Islet precursor cell (in vitro differentiated cells): ENCODE measurements at places on chromosomes 7 and 10.

DNA sequence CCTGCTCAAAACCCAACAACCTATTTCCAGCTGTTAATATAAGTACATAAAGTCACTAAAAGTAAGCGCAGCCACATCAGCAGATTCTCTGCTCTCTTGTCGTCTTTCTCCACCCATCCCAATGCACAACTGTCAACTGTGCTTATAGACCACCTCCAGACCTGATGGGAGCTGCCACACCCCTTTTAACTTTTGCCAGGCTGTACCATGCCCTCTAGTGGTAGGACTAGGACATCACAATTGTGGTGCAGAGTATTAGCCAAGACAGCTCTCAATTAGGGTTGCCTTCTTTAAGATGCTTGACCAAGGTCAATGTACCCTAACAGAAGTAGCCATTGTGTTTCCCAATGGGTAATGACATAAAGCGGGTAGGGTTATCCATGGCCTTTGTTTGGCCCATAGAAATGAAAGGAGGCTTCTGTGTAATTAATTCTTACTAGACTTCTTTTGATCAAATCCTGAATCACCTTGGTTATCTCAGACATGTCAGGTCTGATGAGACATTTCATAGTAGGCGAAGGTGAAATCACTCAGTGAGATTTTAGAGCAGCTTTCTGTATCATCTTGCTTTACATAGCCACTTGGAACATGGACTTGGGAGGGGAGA is 68.1 kb downstream of the SCRN1 start:
- DNase-seq, result peak; percentile 83

GRCh38 chr7:698515-699475 is 27.7 kb upstream of the DNAAF5 start:
- no peak for DNase-seq

GRCh38 chr10:4177791-4178190 is 392.8 kb upstream of the KLF6 start:
- no peak for DNase-seq

- peak; percentile 51 for DNase-seq
Observed at GRCh38 chr10:132848291-132848701, 62.3 kb upstream of the NKX6-2 start.

DNA sequence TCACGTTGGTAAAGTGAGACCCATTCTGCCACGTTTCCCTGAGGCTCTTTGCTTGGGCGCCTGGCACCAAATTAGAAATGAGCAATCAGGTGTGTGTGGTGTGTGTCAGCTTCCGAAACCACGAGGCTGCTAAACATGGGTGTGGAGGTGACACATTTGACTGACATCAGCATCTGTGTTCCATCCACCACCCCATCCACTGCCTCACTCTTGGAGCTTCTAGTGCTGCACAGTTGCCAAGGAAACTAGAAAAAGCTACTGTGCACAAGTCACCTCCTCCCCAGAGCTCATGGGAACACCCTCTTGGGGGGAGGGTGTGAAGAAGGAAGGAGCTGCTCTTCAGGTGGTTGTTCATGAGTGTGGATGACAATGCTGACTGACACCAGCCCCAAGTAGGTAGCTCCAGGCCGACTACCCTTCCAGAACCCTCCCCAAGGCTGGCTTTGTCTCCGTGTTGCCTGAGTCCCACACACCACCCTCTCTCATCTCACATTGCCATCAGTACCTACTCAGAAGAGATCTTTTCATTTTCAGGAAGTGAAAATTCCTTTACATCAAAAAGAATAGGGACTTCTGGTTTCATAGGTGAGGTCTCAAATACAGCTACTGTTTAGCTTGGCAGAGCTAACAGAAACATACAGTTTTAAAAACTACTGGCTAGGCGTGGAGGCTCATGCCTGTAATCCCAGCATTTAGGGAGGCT is 152.2 kb downstream of the TMEM178B start:
- DNase-seq, result peak; percentile 4

- no peak for DNase-seq
Observed at GRCh38 chr7:132653366-132653930, 77.2 kb upstream of the PLXNA4 start.

- DNase-seq, result no peak
Observed at GRCh38 chr7:135716677-135717238, 11.2 kb downstream of the SLC13A4 start.

- peak; percentile 29 for DNase-seq
Observed at GRCh38 chr7:691361-692045, 35.0 kb upstream of the DNAAF5 start.

DNA sequence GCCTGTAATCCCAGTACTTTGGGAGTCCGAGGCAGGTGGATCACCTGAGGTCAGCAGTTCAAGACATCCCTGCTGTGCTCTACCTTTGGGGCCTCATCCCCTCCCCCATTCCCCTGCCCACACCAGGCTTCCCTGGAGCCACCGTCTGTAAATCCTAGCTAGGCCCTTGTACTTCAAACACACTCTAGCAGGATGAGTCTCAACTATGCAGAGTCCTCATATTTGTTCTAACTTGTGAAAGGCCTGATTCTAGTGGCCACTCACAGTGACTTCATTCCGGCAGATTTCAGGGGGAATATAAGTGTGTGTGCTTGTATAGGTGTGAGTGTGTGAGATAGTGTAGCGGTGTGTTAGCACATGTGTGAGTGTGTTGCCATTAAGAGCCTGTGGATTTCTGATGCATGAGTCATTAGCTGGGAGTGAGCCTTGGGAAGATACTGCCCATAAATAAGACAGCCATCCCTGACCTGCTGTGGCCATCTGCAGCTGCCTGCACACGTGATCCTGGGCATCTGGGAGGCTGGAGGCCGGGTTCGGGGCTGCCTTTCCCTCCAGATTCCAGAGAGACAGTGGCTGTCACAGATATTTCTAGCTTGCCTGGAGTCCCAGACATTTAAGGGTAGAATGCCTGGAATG is 1.7 kb upstream of the NEURL1 start:
- DNase-seq, result peak; percentile 97

DNA sequence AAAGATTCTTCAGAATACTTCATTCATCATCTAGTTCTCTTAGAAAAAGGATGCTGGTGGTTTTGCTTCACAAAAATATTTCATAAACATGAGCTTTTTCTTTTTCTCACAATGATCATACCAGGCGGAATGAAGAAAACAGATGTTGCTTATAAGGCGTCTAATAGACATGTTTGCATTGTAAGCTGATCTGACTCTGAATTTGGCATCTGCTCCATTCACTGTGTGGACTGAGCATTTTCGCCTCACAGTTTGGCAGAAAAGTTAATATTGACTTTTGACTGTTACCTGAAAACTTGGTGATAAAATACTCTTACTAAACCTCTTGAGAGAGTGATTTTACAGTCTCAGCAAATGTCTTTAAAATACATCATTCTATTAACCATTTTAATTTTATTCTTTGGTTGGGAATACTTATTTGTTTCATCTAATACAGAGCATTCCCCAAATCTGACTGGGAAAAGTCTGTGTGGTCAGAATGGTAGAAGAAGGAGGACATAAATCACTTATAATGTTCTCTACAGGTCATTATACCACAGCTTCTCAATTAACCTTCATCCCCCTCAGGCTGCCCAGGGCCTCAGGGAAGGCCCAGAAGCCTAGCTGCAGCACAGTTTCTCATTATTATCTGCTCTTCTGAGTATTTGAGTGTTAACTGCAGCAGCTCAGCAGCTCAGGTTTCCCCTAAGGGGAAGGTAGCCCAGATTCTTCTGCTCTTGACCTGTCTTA is 121.6 kb upstream of the KAT6B start:
- DNase-seq, result no peak

- DNase-seq, result no peak
Observed at GRCh38 chr10:100348389-100348927, 1.4 kb downstream of the SCD start.

DNA sequence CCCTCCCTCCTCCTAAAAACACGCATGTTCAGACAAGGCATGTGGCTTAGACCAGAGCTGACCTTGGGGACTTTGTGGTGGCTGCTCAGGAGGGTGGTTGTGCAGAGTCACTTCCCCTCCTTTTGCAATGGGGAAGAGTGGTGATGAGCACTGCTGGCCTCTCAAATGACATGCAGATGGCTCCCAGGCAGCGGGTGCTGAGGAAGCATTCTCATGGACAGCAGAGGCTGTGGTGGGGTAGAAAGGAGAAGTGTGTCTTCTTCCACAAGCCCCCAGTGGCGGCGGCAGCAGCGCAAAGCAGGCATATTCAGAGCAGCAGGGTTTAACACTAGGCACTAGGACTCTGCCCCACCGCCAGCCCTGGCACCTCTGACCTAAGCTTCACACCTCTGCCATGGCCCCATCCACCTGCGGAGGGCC is 105.9 kb upstream of the ANLN start:
- DNase-seq, result no peak

- DNase-seq, result no peak
Observed at GRCh38 chr7:81367326-81367931, 402.4 kb downstream of the HGF start.

GRCh38 chr7:110591341-110591740 is 499.6 kb upstream of the LRRN3 start:
- no peak for DNase-seq

- DNase-seq, result no peak
Observed at GRCh38 chr10:31001740-31002139, 29.9 kb downstream of the ZNF438 start.

- no peak for DNase-seq
Observed at GRCh38 chr7:11754123-11754522, 77.9 kb downstream of the THSD7A start.

DNA sequence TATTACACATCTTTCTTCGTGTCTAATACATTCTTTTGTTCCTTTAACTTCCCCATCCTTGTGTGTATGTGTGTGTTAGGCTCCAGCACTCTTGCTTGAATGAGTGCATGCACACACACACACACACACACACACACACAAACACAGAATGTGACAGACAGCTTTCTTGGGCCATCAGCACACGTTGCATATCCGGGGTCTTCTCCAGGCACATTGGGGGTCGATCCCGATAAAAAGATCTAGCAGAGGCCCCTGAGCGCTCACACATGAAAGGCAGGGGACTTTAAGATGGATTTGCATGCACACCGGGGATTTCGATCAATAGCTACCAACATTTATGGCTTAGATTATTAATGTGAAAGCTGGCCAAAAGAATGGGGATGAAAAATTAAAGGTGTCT is 4.5 kb downstream of the SKIDA1 start:
- DNase-seq, result no peak
